ENCODE measurements at places on chromosomes 7 and 10. TPM values are rescaled to one million over a fixed set of nuclear protein-coding genes. Genes with fewer than 3 reads are reported as not detected.

GDF2 gene
- total RNA-seq = not detected

SEMA3E gene
- 1.6 TPM for total RNA-seq

MSANTD7 gene
- 13.8 TPM for total RNA-seq

HOXA4 gene
- 1.8 TPM for total RNA-seq

CALCR gene
- total RNA-seq = not detected

RGR gene
- not detected for total RNA-seq

ADARB2 gene
- total RNA-seq = not detected

EMX2 gene
- 13.4 TPM for total RNA-seq

BNIP3 gene
- 423 TPM for total RNA-seq

DNA sequence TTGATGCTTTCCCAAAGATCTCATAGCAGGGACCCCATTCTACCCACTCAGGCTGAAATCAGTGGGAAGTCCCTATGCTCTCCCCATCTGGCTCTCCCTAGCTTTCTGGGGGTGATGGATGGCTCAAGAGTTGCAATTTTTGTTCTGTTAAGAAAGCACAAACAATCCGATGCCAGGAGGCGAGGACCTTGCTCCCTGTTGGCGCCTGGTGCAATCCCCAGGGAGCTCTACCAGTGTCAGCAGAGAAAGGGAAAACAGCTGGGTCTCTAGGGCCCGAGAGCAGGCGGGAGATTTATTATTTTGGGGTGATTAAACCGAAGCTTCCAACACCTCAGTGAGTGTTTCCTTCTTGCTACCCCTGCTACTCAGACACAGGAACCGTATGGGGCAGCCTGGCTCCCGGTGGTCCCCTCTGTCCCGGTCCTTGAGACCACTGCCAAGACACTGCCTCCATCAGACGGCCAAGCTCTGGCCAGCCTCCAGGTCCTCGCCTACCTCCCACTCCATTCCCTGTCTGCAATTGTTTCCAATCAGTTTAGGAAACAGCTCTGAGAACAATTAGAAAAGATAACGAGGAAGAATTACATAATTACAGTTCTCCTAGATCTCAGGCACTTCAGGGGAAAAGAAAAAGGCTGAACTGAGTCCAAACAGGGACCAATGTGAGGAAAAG is 147.9 kb downstream of the PLXNA4 start:
- H3K4me1 ChIP-seq = no peaks in the 10 kb centered on the region
- H3K27ac ChIP-seq = no peak overlapping the region
- DNase-seq = no peak

- no peak overlapping the region for H3K4me3 ChIP-seq
- H3K27ac ChIP-seq = no peak overlapping the region
- H3K4me1 ChIP-seq = peaks cover 49% of the 10 kb centered on the region
- peak; percentile 30 for DNase-seq
Observed at GRCh38 chr7:134943785-134944400, 42.4 kb upstream of the AGBL3 start.

GRCh38 chr10:4191354-4191753 is 406.3 kb upstream of the KLF6 start:
- H3K4me1 ChIP-seq = no peaks in the 10 kb centered on the region
- no peaks in the 10 kb centered on the region for H3K36me3 ChIP-seq
- no peak overlapping the region for H3K4me3 ChIP-seq
- H3K27ac ChIP-seq = no peak overlapping the region
- no peaks in the 10 kb centered on the region for H3K27me3 ChIP-seq

DNA sequence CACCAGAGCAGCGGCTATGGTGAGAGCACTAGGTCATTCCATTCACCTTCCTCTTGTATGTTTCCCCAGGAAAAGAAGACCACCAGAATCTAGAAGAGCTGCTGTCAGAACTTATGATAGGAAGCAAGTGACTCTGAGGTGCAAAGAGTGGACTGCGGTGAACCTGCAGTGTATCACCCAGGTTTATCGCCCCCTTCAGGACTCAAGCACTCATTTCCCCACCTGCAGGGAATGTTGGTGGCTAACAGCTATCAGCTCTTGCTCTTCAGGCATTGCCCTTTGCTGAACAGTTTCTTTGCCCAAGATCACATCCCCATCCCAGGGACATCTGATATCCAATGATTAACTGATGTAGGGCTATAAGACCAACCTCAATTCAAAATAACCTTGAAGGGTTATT is 66.3 kb upstream of the IL6 start:
- no peaks in the 10 kb centered on the region for H3K27me3 ChIP-seq
- H3K27ac ChIP-seq = no peak overlapping the region
- no peak overlapping the region for H3K4me3 ChIP-seq
- peaks cover 28% of the 10 kb centered on the region for H3K4me1 ChIP-seq
- H3K36me3 ChIP-seq = no peaks in the 10 kb centered on the region
- no peak for DNase-seq

GRCh38 chr7:46909601-46910051 is 672.3 kb downstream of the TNS3 start:
- H3K4me3 ChIP-seq = peak overlapping the region; percentile 25
- DNase-seq = peak; percentile 93
- H3K36me3 ChIP-seq = no peaks in the 10 kb centered on the region
- peak overlapping the region; percentile 82 for H3K27ac ChIP-seq

DNA sequence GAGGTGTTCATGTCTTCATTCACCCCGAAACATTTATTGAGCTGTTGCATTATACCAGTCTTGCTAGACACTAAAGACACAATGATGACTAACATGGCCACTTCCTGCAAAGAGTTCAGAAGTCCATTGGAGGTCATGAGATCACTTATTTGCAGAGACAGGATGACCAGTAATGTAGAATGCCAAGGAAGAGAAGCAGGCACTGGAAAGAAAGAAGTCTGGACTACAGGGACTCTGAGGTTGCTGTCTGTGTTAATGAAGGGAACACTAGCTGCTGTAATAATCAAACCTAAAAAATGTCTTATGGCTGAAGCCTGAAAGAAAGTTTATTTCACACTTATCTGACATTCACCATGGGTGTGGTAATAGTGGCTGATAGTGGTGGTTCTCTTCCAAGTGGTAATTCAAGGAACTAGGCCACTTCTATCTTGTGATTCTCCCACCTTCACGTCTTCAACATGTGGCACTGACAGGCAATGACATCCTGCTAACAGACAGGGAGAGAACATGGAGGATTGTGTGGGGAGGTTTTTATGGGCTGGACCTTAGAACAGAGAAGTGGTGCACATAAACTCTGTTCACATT is 89.2 kb upstream of the MKLN1 start:
- peak overlapping the region; percentile 67 for H3K27ac ChIP-seq
- H3K27me3 ChIP-seq = no peaks in the 10 kb centered on the region
- H3K36me3 ChIP-seq = no peaks in the 10 kb centered on the region
- H3K4me3 ChIP-seq = no peak overlapping the region

- peaks cover 73% of the 10 kb centered on the region for H3K36me3 ChIP-seq
- DNase-seq = no peak
- no peaks in the 10 kb centered on the region for H3K27me3 ChIP-seq
- H3K4me1 ChIP-seq = 0 out of 2 replicates have a peak, but pooled peaks cover 5% of the 10 kb centered on the region
- no peak overlapping the region for H3K4me3 ChIP-seq
- no peak overlapping the region for H3K27ac ChIP-seq
Observed at GRCh38 chr7:26188957-26189541, 11.5 kb downstream of the HNRNPA2B1 start.

- H3K4me1 ChIP-seq = peaks cover 13% of the 10 kb centered on the region
- H3K27ac ChIP-seq = peak overlapping the region; percentile 52
- no peaks in the 10 kb centered on the region for H3K36me3 ChIP-seq
- H3K4me3 ChIP-seq = no peak overlapping the region
- peak; percentile 74 for DNase-seq
Observed at GRCh38 chr10:17122726-17123661, 6.6 kb downstream of the CUBN start.

DNA sequence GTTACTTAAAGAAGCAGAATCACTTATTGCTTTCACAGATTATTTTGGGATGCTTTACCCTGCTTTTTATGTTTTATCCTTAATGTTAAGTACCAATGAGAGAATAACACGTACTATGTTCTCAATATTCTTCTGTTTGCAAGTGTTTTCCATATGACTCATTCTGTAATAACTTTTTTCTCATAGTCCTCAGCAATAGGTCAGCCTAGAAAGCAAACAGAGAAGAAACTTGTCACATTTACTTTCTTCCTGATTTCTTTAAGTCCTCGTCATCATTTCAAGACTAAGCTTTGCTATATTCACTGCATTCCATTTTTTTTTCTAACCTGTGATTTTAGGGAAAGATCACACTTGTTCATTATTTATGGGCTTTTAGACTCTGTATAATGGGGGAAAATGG is 6.8 kb upstream of the AGR2 start:
- no peaks in the 10 kb centered on the region for H3K27me3 ChIP-seq
- no peaks in the 10 kb centered on the region for H3K36me3 ChIP-seq
- H3K4me1 ChIP-seq = peaks cover 7% of the 10 kb centered on the region
- peak; percentile 57 for DNase-seq
- no peak overlapping the region for H3K4me3 ChIP-seq
- 0 out of 2 replicates have a peak overlapping the region, but pooled peaks have one; percentile 2 for H3K27ac ChIP-seq

DNA sequence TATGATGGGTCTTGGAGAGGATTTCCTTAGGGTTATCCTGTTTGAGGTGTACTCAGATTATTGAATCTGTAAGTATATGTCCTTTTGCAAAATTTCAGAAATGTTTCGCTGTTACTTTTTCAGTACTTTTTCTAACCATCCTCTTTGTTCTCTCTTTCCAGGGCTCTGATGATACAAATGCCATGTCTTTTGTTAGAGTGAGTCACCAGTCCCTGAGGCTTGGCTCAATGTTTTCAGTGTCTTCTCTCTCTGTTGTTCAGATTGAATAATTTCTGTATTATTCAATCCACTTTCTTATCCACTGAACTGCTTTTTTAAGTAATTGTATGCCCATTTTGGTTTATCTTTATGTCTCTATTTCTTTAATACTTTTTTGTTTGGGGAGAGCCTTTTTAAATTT is 449.4 kb downstream of the TNS3 start:
- no peak overlapping the region for H3K27ac ChIP-seq
- peaks cover 14% of the 10 kb centered on the region for H3K4me1 ChIP-seq
- no peak overlapping the region for H3K4me3 ChIP-seq
- H3K36me3 ChIP-seq = no peaks in the 10 kb centered on the region
- DNase-seq = peak; percentile 66

GRCh38 chr10:103448746-103449145 is 3.4 kb downstream of the CALHM2 start:
- peak overlapping the region; percentile 88 for H3K27ac ChIP-seq
- H3K4me3 ChIP-seq = peak overlapping the region; percentile 90
- H3K36me3 ChIP-seq = peaks cover 39% of the 10 kb centered on the region
- H3K27me3 ChIP-seq = no peaks in the 10 kb centered on the region
- DNase-seq = peak; percentile 97

DNA sequence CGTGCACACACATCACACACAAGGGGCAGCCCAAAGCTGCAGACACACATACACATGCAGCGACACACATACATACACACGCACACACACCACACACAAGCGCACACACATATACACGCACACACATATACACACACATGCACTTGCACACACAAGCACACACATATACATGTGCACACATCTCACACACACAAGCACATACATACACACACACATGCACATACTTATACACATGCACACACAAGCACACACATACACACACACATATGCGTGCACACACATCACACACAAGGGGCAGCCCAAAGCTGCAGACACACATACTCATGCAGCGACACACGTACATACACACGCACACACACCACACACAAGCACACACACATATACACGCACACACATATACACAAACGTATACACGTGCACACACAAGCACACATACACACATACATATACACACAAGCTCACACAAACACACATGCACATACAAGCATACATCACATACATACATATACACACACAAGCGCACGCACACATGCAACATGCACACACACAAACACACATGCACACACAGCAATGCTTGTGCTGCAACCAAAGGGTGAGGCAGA is 178.8 kb upstream of the PFKP start:
- H3K27me3 ChIP-seq = no peaks in the 10 kb centered on the region
- no peaks in the 10 kb centered on the region for H3K36me3 ChIP-seq
- H3K4me3 ChIP-seq = no peak overlapping the region
- H3K27ac ChIP-seq = no peak overlapping the region
- H3K4me1 ChIP-seq = no peaks in the 10 kb centered on the region

DNA sequence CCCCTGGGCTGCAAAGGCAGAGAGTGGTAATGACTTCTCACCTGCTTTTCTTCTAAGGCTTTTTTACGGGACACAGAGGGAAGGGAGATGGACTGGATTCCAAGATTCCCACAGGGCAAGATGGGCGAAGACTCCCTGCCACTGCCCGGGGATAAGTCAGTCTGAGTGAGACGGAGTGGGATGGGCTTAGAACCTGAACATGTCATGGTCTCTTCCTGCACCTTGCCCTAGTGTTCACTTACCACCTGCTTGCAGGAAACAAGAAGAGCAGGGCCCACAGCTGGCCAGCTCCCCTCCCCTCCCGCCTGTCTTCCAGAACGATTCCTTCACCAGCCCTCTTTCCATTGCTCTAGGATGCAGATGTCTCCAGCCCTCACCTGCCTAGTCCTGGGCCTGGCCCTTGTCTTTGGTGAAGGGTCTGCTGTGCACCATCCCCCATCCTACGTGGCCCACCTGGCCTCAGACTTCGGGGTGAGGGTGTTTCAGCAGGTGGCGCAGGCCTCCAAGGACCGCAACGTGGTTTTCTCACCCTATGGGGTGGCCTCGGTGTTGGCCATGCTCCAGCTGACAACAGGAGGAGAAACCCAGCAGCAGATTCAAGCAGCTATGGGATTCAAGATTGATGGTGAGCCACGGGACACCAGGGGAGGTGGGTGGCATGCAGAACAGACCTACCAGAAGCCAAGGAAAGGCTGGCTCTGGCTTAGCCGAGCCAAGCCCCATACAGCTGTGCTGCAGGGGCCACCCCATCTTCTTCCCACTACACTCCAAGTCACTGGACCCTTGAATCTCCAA is 1.3 kb downstream of the SERPINE1 start:
- peak; percentile 56 for DNase-seq
- peak overlapping the region; percentile 98 for H3K27ac ChIP-seq
- no peaks in the 10 kb centered on the region for H3K27me3 ChIP-seq
- peak overlapping the region; percentile 94 for H3K4me3 ChIP-seq

DNA sequence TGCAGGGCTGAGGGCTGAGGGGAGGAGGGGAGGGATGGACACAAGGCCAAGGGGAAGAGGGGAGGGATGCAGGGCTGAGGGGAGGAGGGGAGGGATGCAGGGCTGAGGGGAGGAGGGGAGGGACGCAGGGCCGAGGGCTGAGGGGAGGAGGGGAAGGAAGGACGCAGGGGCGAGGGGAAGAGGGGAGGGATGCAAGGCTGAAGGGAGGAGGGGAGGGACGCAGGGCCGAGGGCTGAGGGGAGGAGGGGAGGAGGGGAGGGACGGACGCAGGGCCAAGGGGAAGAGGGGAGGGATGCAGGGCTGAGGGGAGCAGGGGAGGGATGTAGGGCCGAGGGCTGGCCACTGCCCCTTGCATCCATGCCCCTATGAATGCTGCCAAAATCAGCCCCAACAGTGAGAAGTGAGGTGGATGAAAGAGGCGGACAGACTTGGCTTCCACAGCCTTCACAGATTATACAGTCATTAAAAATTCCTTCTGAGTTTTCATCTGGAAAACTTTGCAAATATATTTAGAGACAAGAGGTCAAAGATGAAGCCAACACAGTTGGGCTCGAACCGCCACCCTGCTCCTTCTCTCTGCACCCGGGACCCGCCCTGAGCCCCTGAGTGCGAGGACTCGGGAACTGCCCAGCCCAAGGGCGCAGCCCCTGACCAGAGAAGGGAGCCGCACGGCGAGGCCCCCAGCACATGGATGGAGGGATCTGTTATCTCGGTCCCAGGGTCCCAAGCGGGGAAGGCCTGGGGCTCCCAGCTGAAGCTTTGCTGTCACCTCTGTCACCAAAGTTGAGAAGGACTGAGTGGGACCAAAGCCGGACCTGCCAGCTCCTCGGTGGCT is 65.8 kb downstream of the DIP2C start:
- no peak overlapping the region for H3K27ac ChIP-seq
- no peak for DNase-seq
- H3K4me1 ChIP-seq = peaks cover 15% of the 10 kb centered on the region
- H3K4me3 ChIP-seq = no peak overlapping the region
- H3K36me3 ChIP-seq = no peaks in the 10 kb centered on the region
- no peaks in the 10 kb centered on the region for H3K27me3 ChIP-seq
